ENCODE measurements at places on chromosomes 12 and 14. TPM values are rescaled to one million over a fixed set of nuclear protein-coding genes. Genes with fewer than 3 reads are reported as not detected.

DNA sequence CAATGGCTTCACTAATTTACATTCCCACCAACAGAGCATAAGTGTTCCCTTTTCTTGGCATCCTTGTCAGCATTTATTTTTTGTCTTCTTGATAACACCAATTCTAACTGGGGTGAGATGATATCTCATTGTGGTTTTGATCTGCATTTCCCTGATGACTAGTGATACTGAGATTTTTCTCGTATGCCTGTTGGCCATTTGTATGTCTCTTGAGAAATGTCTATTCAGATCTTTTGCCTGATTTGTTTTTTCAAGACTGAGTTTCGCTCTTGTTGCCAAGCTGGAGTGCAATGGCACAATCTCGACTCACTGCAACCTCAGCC is 4.7 kb upstream of the PLD4 start:
- no peak for DNase-seq

DNA sequence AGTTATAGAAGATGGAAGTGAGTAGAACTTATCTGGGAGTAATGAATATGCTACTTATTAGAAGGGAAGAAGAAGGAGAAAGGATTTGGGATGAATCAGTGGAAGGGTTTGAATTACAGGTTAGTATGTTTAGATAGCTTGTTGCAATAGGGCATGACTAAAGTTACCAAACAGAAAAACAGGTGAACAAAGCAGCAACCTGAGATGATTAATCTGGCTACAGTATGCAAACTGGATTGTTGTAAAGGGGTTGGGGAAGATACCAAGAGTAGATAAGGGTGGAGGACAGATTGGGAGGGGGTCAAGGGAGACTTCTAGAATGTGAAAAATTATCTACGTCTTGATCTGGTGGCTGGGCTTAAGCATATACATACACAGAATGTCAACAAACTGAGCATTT is 73.4 kb upstream of the CLEC14A start:
- no peak for DNase-seq

- no peak for DNase-seq
Observed at GRCh38 chr12:128711486-128711885, 112.3 kb downstream of the SLC15A4 start.

DNA sequence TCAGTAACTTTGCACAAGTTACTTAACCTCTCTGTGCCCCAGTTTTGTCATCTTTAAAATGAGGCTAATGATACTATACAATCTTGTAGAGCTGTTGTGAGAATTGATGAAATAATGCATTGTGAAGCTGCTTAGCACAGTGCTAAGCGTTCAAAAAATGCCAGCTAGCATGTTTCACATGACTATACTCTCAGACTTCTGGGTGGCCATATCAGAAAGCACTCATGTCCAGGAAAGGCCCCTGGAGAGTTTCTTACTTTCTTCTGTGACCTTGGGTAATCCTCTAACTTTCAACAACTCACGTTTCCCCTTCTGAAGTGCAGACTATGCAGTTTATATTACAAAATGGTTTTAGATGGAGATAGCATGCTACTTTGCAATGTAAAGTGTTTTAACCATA is 68.1 kb downstream of the TPH2 start:
- no peak for DNase-seq

DNA sequence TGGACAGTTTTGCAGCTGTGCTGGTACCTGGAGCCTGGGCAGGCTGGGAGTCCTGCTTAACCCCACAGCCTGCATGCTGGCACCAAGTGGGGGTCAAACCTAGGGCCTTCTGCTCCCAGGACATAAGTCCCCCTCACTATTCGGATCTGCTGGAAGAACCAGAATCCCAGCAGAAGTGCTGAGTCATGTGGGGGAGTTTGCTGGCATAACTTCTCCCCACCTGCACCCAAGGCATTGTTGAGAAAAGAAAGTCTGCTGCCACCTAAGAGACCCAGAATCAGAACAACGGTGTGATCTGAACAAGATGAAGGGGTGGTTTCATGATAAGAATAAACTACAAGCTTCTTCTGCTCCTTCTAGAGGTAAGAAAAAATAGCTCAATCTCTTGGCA is 102.7 kb downstream of the RBM19 start:
- no peak for DNase-seq

DNA sequence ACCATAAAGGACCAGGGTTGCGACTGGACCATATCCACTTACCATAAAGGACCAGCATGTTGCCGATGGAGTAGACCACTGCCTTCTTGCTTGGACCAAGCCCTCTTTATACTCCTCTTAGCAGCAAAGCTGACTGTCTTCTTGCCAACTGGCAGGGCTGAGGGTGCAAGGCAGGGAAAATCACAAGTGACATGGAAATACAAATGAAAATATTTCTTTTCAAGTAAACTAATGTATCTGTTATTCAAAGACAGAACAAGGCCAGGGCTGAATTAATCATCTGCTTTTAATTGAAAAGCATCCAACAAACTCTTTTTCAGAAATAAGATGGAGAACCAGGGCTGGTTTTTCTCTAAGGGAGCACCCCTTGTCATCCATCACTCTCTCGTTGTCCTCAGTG is at the start of gene CELA1:
CELA1 (minus strand) TSS at position 99 of the 400 bp plus-strand sequence; CDS start at position 58, 41 bp downstream.
- no peak for DNase-seq

DNA sequence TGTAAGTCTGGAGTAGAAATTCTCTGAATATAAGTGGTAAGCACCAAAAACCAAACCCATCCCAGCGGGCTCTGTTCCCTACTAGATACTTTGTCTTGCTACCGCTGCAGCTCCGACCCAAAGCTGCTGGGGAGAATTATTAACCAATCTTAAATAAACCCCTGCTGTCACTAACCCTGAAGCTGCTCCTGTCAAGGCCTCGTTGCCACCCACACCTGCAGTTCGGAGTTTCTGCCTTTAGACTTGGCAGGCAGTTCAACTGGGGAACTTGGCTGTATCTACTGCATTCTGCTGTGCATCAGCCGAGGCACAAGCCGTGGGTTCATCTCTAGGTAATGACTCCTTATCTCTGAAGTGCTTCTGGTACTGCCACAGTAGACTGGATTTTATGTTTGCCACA is 55.5 kb downstream of the PPM1A start:
- no peak for DNase-seq

DNA sequence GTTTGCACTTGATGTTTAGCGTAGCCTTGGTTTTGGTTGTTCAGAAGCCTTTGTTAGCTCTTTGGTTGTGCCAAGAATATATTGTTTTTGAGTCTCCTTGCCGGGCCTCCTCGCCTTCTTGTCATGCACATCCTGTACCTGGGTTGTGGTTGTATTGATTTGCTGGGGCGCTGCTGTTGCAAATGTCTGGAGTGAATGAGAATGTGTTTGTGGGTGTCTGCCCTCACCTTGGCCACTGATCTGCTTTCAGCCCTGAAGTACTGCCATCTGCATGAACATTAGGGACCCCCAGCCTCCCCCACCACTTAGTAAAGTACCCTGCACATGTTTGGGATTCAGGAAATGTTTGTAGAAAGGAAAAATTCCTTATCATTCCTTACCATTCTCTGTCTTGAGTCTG is 16.5 kb downstream of the PRKCH start:
- DNase-seq = no peak

DNA sequence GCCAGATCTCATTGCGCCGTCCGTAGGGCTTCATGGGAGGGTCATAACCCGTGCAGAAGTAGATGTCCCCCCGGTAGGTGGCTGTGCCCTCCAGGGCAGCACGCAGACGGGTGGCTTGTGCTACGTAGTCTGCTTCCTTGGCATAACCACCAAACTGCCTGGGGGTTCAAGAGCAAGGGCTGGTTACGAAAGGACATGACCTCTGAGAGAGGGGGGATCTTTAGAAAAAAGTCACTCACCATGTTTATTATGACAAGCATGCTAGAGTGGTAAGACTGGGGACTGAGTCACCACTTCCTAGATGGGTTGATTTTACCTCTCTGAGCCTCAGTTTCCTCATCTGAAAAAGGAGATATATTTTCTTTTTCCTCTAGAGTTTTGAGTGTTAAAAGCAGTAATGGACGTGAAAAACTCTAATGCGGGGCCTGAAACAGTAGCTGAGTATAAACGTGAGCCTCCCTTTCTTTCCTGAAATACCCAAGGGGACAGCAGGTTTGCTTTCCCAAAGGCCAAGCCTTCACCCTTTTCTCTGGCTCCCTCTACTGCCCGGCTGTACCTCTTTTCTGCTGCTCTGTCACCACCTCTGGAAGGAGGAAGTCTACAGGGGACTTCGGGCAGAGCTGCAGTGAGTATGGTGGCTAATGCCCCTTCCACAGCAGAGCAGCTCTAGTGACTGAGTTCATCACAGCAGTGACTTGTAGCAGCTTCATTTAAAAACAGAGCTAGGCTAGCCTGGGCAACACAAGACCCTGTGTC is 23.5 kb upstream of the GPRC5D start:
- no peak for DNase-seq

GRCh38 chr12:6953442-6954315 is 2.5 kb downstream of the PTPN6 start:
- no peak for DNase-seq

GRCh38 chr12:5587711-5588121 is 155.8 kb downstream of the NTF3 start:
- no peak for DNase-seq

GRCh38 chr14:63764103-63764502 is 36.2 kb upstream of the SGPP1 start:
- no peak for DNase-seq

- no peak for DNase-seq
Observed at GRCh38 chr12:117622741-117623140, 261.3 kb upstream of the NOS1 start.

DNA sequence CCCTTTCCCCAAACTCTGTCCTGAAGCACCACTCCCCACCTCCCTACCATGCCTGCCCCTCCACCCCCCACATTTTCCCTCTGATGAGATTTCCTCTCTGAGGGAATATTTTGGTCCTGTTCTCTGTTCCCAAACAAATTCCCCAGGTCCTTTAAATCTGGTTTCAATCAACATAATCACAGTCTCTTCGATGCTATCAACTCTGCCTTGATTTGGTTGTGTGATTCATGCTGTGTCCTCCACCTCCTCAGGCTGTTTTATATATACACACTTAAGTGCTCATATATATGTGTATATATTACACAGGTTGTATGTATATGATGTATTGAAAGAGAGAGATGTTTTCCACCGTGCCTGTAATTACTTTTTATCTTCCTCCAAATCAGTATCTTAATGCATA is 36.0 kb downstream of the NTF3 start:
- DNase-seq = no peak

DNA sequence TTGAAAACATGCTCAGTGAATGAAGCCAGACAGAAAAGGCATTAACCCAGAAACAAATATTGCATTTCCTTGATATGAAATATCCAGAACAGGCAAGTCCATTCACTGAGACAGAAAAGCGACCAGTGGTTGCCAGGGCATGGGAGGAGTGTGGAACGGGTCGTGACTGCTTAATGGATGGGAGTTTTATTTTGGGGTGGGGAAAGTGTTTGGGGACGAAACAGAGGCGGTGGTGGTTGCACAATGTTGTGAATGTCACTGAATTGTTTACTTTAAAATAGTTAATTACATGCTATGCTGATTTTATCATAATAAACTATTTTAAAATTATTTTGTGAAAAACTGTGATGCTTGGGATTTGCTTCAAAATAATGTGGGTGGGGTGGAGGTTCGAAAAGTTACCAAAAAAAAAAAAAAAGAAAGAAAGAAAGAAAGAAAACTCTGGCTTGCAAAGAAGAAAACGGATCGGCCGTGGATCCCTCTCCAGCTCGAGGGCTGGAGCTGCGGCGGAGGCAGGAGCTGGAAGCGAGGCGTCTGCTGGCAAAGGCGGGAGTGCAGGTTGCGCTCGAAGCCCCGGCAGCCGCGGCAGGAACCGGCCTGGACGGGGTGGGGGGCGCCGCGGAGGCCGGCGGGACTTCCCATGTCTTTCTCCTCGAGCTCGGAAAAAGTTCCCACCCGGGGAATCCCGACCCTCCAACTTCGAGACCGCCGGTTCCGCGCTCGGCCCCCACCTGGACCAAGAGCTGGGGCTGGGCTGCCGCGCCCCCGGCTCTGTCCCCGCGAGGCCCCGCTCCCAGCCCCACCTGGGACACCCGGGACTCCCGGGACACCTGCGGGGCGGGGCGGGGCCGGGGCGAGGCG is 524 bp upstream of the P2RX2 start:
- DNase-seq = peak; percentile 35

GRCh38 chr12:1639538-1639937 is 10.5 kb downstream of the WNT5B start:
- no peak for DNase-seq

DNA sequence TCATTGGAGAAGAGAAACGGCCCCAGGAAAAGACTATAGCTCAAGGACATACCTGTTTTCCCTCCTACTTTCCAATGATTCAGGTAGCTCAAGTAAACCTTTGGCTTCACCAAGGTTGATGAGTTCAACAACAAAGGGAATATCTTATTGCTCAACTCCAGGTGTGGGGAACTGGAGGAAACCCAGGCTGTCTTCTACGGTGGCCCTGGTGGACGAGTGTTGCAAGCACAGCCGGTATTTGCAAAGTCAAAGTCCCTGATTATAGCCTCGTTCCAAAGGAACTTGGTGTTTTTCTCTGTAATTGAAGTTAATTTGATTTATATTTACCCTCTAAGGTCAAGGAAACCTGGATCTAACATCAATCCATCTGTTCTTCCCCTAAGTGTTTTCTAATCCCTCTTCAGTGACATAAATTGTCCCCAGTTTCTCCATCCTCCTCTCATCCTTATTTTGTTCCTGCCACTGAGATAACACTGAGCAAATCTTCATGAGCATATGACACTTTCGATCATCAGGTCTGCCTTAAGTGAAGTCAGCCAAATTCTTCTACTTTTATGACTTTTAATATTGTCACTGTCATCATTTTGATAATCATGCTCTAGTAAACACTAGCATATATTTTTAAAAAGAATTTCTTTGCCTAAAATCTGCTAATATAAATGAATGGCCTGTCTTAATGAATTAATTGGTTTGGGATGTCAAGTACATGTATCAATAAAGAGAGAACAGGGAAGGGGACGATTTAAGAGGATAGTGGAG is 174.6 kb upstream of the TBX3 start:
- no peak for DNase-seq

DNA sequence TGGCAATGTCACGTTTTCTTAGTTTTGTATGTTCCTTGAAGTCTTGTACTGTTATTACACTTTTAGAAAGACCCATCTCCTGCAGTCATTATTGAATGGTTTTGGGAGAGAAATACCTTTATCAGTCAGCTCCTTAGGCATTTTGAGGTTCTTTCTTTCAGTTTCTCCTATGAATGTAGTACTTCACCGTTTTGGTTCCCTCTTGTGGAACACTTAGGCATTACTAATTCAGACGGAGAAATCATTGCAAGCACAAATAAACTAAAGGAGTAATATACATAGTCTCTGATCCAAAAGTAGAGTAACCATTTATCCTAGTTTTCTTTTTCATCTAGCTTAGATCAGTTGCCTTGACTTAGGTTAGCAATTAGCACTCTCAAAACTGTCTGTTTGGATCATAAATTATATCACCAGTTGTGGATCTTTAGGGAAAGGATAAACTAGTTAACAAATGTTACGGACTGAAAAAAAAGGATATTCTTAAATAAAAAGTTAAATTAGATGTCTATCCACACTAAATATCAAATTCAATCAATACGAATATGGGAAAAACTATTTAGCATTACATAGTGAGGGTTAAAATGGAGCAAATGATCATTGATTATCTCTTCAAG is 1538.3 kb upstream of the SEL1L start:
- DNase-seq = no peak

The LALBA gene
- not detected for polyA plus RNA-seq

The PGF gene
- polyA plus RNA-seq = 21.8 TPM

The TSPAN19 gene
- not detected for polyA plus RNA-seq

The ACOT6 gene
- polyA plus RNA-seq = not detected
